Upper lobe of right lung (tissue), 1 donor: ENCODE measurements at places on chromosomes 5 and 9. TPM values are rescaled to one million over a fixed set of nuclear protein-coding genes. Genes with fewer than 3 reads are reported as not detected.

DNA sequence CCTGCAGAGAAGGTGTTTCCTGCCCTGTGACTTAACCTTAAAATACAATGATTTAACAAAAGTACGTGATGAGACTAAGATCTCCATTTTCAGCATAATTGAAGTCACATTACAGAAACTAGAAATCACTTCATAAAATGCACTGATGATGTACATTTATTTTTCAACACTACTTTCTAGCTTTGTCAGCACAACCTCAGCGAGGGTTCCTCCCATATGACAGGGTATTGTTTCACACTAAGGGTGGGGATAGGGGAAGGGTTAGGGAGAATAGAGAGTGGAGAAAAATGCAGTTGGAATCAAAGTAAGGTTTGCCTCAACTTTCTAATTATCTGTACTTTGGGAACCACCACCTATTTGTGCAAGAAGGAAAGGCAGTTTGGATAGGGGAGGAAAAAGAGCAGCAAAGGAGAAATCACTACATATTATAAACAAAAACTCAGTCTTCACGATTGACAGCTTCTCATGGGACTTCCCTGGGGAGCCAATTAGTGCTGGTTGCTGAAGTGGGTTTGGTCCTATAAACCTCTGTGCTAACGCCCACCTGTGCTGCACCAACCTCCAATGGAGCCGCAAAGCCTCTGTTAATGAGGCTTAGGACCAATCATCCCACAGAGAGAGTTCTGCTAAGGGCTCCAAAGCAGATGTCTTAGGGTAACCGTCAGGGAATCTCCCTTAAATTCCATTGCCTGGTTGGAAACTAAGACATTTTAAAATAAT, 369.2 kb upstream of the PDE4D start:
- no peak for DNase-seq

GRCh38 chr5:151078490-151079262, 2.2 kb downstream of the TNIP1 start:
- peak; percentile 56 for DNase-seq

DNA sequence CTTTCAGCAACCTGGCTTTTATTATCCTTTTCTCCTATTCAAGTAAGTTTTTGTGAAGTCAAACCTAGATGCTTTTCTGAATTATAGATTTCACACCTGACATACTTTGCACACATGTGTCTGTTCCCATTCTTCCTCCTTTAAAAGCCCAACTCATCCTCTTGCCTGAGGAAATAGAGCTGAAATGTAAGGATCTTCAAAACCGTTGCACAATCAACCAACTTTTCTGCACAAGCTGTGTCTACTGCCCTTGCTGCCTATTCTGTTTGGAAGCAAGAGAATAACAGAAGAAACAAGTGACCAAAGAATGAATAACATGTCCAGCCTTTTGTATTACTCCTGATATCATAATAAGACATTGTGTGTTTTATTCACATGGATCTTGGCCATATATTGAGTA, 95.1 kb upstream of the ITGA1 start:
- no peak for DNase-seq

DNA sequence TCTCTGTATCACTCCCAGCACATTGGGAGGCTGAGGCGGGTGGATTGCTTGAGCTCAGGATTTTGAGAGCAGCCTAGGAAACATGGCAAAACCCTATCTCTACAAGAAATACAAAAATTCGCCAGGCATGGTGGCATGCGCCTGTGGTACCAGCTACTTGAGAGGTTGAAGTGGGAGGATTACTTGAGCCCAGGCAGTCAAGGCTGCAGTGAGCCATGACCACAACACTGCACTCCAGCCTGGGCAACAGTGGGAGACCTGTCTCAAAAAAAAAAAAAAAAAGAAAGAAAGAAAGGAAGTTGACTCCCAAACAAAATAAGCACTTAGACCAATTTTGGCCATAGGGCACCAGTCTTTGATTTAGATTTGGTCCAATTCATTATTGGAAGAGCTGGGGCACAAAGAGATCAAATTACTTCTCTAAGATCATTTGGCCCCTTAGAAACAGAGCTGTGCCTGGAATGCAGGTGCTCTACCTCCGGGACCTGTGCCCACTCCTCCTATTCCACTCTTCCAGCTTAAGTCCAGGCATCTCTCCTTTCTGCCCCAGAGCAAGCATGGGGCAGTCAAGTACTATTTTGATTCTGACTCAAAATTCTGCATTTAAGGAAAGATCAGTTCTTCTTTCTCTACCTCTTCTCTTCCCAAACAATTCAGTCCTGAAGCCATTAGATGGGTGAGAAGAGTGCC, 59.0 kb downstream of the ALDH7A1 start:
- no peak for DNase-seq

- no peak for DNase-seq
Measured at GRCh38 chr5:2007878-2008501, 125.3 kb upstream of the IRX4 start.

- DNase-seq = no peak
Measured at GRCh38 chr5:147177125-147177840, 57.5 kb upstream of the STK32A start.

- DNase-seq = no peak
Measured at GRCh38 chr5:164052536-164053093, 547.2 kb downstream of the MAT2B start.

DNA sequence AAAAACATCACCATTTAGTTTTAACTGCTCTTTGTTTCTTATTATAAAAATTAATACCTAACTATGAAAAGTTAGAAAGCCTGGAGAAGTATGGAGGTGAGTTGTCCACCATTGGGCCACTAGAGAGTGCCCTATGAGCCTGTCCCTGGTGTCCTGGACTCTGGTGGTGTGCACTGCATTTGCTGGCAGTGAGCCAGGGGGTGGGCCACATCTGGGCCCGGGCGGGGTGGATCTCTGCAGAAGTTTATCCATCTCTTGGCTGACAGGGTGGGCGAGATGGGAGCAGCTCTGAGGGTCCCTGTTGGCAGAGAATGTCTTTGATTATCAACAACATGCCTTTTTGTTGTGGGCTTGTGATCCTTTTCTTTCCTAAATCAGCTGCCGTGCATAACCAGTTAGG, 8.2 kb downstream of the TENT4A start:
- DNase-seq = peak; percentile 63

DNA sequence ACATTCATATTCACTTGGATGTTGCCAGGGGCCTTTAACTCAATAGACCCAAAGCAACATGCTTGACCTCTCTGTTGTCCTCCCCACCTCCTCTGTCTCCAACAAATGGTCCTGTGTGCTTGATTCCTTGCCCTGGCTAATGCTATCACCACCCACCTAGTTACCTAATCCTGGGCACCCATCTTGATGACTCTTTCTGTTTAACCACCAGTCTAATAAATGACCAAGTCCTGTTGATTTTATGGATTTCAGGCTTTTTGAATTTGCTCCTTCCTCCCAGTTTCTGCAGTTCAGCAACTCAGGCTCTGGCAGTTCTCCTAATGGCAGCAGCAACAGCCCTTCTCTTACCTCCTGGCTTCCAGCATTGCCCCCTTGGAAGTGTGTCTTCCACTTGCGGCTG, 246.3 kb upstream of the KLF4 start:
- DNase-seq = no peak

- no peak for DNase-seq
Measured at GRCh38 chr9:18906656-18907395, 126.2 kb downstream of the SAXO1 start.

GRCh38 chr5:76704131-76704663, 11.7 kb upstream of the F2R start:
- DNase-seq = no peak

- no peak for DNase-seq
Measured at GRCh38 chr5:122906768-122907167, 61.4 kb downstream of the SNX24 start.

DNA sequence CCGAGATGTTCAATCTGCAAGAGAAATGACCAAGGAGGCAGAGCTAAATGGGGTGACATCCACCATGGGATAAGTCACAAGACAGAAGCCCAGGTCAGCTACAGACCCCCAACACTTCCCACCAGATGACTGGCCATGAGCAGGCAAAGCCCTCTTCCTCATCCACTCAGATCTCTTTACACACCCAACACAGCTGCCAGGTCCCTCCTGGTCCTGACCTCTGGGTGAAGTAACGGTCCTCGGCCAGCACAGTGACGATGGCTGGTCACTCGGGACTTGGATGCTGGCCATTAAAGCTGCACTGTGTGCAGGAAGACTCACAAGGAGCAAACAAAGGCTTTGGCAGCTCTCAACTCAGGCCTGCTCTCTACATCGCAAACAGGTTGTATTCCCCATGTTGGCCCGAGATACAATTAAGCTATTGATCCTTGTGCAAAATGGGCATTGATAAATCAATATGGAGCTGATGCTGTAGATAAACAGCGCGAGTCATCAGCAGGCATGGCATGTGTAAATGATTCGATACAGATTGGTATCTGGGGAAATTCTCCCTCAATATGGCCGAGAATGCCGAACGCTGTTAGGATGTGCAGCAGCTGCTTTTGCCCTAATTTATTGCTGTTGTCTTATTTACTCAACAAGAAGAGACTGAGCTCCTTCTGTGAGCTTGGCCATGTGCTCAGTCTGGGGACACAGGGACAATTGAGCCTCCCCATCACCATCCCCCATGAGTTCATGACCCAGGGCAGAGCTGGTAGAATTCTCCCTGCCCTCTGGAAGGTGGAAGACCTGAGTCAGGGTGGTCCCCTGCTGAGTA, 98.7 kb downstream of the C5orf15 start:
- peak; percentile 47 for DNase-seq

GRCh38 chr9:31304576-31304975, 1079.9 kb upstream of the ACO1 start:
- no peak for DNase-seq

- DNase-seq = no peak
Measured at GRCh38 chr9:114759512-114760341, 46.1 kb downstream of the TNFSF15 start.

DNA sequence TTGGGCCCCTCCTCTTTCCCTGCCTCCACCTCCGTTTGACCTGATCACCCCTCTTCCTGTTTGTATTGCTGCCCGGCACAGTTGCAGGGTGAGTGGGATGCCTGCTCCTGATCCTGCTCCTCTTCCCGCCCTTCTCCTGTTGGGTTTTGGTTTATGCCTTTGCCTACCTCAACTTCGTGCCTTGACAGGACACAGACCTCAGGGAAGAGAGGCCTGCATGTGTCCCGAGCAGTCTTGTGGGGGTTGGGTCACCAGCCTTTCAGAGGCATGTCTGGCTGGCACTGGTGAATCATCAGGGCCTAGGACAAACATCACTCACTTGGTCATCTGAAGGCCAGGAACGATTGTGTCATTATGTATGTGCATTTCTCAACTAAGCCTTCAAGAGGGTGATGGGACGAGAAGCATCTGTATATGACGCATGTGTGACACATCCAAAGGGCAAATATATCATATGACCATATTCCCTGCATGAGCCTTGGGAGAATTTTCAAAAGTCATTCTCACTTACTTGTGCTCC, 56.9 kb downstream of the NPR3 start:
- no peak for DNase-seq

DNA sequence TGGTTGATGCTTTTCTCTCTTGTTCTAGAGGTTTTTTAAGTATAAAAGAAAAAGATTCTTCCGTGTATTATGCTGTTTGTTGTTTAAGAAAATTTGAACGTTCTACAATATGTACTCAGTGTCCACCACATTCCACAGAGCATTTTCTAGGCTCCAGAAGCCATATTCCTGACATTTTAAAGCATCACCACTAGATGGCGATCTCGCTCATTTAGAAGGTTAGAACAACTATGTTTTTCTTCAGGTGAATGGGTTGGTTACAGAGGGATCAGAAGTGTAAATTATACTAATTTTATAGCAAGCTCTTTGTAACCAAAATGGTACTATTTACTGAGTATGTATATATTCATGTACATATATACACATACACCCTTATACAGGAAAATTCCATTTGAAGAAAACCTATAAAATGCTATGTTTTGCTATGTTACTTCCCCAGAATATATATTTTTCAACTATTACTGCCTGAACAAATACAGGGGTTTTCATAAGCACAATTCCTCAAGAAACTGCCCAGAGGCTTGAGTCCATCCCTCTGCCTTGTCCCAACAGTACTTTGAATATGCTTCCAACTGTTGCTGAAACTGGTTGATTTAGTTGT, 284.3 kb downstream of the CCDC171 start:
- no peak for DNase-seq

GRCh38 chr5:95836544-95836943, 14.0 kb upstream of the GLRX start:
- no peak for DNase-seq

- no peak for DNase-seq
Measured at GRCh38 chr5:66904189-66904588, 292.4 kb downstream of the CD180 start.

GRCh38 chr9:75483636-75484035, 395.3 kb downstream of the OSTF1 start:
- DNase-seq = no peak

DNA sequence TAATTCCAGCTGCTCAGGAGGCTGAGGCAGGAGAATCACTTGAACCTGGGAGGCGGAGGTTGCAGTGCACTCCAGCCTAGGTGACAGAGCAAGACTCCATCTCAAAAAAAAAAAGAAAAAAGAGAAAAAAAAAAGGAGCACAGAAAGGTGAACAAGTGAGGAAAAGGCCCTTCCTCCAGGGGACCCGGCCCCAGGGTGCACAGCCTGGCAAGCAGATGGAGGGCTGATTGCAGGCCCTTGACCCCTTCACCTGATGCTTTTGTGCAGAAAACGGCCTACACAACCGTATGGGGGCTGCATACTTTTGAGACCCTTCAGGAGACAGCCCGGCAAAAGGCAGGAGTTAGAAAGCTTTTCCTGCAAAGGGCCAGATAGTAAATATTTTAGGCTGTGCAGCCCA, 33.9 kb downstream of the HRH2 start:
- no peak for DNase-seq

GRCh38 chr9:134134949-134135342, 936 bp upstream of the WDR5 start:
- no peak for DNase-seq

- no peak for DNase-seq
Measured at GRCh38 chr5:136620016-136620419, 254.7 kb upstream of the TRPC7 start.

GRCh38 chr5:113057557-113057984, 81.0 kb downstream of the DCP2 start:
- no peak for DNase-seq

DNA sequence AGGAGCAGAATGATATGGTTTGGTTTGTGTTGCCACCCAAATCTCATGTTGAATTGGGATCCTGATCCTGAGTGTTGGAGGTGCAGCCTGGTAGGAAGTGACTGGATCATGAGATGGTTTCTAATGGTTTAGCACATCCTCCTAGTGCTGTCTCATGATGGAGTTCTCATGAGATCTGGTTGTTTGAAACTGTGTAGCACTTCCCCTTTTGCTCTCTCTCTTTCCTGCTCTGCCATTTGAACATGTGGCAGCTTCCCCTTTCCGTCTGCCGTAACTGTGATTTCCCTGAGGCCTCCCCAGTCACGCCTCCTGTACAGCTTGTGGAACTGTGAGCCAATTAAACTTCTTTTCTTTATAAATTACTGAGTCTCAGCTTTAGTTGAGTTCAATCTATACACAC, 756.8 kb upstream of the CDH6 start:
- DNase-seq = no peak

The IL5 gene
- not detected for total RNA-seq

The SLC34A3 gene
- total RNA-seq = 0.23 TPM

The NOP16 gene
- 13.6 TPM for total RNA-seq

The PIP5K1B gene
- total RNA-seq = 36.5 TPM

The FOXI1 gene
- total RNA-seq = not detected

The PSMD5 gene
- 38.2 TPM for total RNA-seq

The SMIM33 gene
- not detected for total RNA-seq

The LHX3 gene
- total RNA-seq = not detected

The NCS1 gene
- total RNA-seq = 5.7 TPM

The PCDHA12 gene
- 8.8 TPM for total RNA-seq
